ENCODE measurements at places on chromosomes 6 and 20.

DNA sequence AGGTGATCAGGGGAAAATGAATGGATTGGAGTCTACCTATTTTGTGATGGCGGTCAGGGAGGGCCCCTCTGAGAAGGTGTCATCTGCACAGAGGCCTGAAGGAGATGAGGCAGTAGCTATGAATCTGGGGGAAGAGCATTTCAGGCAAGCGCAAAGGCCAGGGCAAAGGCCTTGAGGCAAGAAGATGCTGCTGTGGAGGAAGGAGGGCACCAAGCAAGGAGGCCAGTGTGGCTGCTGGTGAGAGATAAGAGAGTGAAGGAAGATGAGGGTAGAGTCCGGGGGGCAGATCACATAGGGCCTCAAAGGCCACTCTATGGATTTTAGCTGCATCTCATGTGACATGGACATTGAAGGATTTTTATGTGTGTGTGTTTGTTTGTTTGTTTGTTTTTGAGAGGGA is 20.6 kb upstream of the CSNK2A1 start:
- no peak for DNase-seq

- no peak for DNase-seq
Measured at GRCh38 chr6:57313009-57313408, 4.4 kb upstream of the PRIM2 start.

GRCh38 chr6:28807682-28808280 is 116.0 kb downstream of the TRIM27 start:
- DNase-seq: no peak

DNA sequence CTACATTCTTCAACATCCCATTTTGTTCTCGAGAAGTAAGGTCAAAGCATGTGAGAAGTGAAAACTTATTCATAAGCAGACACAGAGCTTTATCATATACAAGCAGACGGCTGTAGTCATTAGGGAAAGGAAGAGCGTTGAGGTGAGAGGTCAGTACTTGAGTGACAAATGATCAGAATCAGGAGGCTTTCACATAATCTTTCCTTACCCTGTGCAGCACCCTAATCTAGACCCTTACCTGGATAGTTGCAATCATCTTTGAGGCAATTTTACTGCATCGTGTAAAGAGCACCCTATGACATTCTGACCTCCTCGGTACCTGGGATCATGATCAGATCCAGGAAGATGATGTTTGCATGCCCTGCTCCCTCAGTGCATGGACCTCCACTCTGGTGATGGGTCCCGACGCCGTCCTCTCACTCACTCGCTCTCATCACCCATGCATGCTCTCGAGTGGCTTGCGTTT is 62.7 kb downstream of the RNF182 start:
- no peak for DNase-seq

DNA sequence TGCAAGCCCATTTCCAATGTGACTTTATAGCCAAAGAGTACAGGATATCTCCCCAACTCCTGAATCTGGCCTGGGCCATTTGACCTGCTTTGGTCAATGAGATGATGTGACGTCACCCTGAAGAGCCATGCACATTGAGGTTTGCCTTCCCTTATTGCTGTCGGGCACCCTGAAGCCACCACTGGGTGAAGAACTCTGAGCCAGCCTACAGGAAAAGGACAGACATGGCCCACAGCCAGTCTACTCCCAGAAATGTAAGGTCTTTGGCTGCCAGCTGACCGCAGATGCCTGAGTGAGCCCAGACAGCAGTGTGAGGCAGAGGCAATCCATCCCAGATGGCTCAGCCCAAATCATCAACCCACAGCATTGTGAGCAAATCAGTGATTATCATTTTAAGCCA is 3.7 kb upstream of the SYNDIG1 start:
- DNase-seq: no peak

Data from stimulated activated CD8-positive, alpha-beta memory T cell treated with anti-CD3 and anti-CD28 coated beads, Interleukin-4, amount 100 ng/mL, for 4 hours (primary cell).